Right ventricle myocardium superior (tissue), 1 donor: ENCODE measurements at places on chromosomes 6 and 20. TPM values are rescaled to one million over a fixed set of nuclear protein-coding genes. Genes with fewer than 3 reads are reported as not detected.

- no peak for DNase-seq
Observed at GRCh38 chr6:38284802-38285394, 354.8 kb downstream of the BTBD9 start.

Gene ARFGEF3
- 0.86 TPM for total RNA-seq

DNA sequence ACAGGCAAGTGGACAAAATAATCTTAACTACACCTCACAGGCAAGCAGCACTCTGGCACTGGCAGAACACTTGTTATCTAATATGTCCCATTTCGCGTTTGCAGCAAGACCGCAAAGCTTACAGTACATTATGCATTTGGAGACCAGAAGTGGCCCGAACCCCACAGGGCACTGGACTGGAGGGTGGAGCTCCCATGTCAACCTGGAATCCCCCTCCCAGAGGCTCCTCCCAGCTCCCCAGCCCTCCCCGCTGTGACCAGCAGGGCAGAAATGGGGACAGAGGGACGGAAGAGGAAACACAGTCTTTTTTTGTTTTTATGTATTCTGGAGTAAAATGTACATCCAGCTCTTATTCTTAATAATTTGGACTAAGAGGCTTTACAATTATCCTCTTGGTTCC, 263.7 kb downstream of the SMOC2 start:
- DNase-seq, result no peak

DNA sequence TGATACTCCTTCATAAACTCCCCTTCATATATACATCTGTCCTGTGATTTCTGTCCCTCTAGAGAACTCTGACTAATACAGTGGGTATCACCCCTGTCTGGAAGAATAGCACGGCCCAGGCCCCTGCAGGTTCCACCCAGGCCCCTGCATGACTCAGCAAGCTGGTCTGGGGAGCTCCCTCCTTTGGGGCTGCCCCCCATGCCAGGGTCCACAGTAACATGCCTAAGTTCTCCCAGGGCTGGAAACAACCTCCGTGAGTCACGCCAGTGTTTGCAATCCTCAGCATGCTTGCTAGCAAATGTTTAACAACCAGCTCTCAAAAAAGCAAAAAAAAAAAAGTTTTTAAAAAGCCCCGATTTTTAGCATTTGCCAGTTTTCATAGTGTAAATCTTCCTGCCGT, 134.3 kb upstream of the CDH4 start:
- DNase-seq, result no peak

Gene HCRTR2
- not detected for total RNA-seq

DNA sequence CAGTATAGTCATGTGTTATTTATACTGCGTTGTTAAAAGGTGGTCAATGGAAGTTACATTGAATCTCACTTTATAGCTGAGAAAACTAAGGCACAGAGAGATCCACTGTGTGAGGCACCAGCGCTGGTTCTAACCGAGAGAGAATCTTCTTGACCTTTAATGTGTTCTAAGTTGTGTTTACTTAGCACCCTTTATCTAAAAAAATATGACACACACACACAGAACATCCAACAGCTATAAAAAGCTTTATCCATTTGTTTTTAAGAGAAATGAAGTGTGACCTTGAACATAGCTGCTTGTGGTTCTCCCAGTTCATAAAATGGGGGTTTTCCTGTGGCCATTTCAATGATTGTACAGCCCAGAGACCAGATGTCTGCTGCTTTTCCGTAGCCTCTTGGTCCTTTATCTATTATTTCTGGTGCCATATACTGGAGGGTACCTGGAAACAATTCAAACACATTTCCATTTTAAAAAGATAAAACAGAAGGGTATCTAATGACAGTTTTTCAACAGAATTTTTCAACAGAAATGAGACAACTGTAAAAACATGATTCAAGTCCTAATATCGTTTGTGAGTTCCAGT, 54.8 kb upstream of the MAP7 start:
- no peak for DNase-seq

DNA sequence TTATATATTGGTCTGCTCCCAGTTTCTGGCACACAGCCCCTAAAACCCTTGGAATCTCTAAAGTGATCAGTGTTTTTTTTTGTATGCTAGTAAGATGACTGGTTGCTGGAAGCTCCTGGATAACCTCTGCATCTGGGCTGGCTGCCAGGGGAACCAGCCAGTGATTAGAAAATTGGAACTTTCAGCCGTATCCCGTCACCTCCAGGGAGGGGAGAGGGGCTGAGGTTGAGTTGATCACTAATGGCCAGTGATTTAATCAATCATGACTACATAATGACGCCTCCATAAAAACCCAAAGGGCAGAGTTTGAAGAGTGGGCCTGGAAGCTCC, 48.0 kb upstream of the NOP56 start:
- DNase-seq, result no peak

GRCh38 chr6:35647400-35647799, 41.3 kb downstream of the FKBP5 start:
- DNase-seq, result no peak

DNA sequence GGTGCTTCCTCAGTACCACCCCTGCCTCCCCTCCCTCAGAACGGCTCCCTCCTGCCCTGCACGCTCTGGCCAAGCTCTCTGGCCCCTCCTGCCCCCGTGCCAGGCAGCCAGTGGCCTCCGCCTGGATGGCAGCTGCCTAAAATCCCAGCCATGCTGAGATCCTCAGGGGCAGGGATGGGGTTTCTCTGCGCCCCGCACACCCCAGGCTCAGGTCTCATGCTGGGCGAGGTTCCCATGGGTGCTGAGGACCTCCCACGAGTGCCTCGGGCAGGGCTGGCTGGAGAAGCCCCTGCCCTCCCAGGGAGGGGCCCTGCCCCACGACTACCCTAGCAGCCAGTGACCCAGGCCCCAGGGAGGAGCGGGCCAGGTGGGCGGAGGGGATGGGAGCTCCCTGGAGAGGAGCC, 2.7 kb downstream of the PTK6 start:
- DNase-seq, result no peak

GRCh38 chr20:31707994-31708735, 14.5 kb downstream of the BCL2L1 start:
- DNase-seq, result peak; percentile 70

GRCh38 chr6:27605401-27606342, 132.8 kb upstream of the ZNF184 start:
- DNase-seq, result no peak

DNA sequence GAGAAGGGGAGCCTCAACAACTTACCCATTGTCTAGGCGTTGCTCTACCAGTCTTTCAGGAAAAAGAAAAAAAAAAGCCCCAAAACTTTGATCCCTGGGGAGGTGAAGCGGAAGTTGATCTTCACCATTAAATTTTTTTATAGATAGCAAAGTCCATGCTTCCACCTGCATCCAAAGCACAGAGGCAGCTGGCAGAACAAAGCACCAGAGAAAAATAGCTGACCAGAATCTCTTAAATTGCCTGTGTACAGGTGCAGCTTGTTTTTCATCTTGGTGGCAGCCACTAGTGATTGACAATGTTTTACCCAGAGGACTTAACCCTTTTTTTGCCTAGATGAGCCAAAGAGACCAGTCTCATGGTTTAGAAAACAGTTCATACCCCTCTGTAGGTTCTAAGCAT, 86.0 kb downstream of the MYB start:
- no peak for DNase-seq

Gene DDO
- 31.1 TPM for total RNA-seq

DNA sequence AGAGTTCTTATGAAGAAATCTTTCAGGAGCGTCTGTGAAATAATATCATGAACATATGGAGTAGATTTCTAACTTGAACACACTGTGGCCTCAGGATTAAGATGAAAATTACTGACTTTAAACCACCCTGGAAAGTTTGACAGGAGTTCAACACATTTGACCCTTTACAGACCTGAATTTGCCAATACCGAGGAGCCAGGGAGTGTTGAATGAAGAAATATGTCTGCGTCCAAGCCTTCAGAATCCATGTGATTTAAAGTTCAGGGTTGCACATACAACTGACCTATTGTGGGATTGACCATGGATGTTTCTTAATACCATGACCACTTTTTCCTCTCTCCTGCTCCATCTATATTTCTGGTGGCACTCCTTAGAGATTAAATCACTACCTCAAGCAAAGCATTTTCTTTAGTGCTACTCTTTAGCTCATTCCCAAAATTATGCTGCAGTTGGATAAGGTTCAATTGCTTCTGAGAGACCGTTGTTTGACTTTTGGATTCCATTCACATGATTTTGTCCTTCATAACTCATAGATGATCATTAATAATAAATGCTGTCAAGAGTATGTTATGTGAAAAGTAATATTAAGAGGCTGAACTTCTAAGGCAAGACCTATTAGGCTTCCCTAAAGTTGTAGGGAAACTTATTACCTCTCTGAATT, 57.4 kb downstream of the PRL start:
- no peak for DNase-seq

- no peak for DNase-seq
Observed at GRCh38 chr6:154450498-154450897, 60.0 kb downstream of the CNKSR3 start.

GRCh38 chr6:68572975-68573374, 62.1 kb upstream of the ADGRB3 start:
- no peak for DNase-seq

Gene ADTRP
- total RNA-seq, result not detected

DNA sequence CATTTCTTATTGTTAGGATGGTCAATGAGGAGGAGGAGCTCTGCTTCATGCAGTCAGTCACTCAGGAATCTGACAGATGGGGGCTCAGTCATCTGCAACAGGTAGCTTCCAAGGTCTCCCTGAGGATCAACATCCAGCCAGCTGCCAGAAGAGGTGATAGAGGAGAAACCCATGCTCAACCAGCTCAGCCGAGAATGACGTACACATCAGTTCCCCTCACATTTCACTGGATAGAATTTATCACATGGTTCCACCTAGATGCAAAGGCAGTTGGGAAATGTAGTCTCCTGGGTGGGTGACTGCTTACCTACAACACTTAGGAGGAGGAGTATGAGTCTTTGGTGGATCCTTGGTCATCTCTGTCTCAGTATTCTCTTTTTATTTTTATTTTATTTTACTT, 144.5 kb downstream of the CEBPB start:
- DNase-seq, result no peak

- DNase-seq, result peak; percentile 61
Observed at GRCh38 chr6:85323435-85324040, 126.3 kb upstream of the NT5E start.
